ENCODE measurements at places on chromosomes 3 and 15.

DNA sequence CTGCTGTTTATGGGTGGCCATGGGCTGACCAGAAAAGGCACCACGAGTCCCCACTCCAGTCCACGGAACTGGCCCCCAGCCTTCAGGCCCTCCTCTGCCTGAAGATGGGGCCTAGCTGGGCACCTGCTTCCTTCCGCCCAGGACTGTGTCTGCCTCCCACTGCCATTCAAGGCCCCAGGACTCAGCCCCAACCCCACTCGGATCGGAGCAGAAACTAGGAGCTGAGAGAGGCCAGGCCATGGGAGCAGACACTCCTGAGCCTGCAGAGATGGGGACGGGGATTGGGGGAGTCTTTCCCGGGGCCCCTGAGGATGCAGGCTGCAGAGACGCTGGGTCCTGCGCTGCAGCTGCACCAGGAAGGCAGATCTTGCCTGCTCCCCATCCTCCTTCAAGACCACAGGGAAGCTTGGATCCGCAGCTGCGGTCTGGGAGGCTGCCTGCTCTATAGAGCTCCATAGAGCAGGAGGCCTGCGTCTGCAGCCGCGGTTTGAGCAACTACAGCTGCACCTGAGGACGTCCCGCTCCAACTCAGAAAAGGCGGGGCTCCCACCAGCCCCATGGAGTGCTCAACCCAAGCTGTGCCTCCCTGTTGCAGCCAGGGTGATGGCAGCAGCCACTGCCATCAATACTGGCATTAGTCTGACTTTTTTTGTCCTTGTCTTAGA is 383.9 kb upstream of the TMCO5A start:
- DNase-seq, result no peak

GRCh38 chr3:140500473-140500872 is 177.4 kb upstream of the TRIM42 start:
- DNase-seq, result no peak

- no peak for DNase-seq
These were observed 33.7 kb upstream of the ZNF445 start for GRCh38 chr3:44511238-44511566.

GRCh38 chr3:57179580-57180410 is 14.6 kb upstream of the IL17RD start:
- DNase-seq, result no peak

DNA sequence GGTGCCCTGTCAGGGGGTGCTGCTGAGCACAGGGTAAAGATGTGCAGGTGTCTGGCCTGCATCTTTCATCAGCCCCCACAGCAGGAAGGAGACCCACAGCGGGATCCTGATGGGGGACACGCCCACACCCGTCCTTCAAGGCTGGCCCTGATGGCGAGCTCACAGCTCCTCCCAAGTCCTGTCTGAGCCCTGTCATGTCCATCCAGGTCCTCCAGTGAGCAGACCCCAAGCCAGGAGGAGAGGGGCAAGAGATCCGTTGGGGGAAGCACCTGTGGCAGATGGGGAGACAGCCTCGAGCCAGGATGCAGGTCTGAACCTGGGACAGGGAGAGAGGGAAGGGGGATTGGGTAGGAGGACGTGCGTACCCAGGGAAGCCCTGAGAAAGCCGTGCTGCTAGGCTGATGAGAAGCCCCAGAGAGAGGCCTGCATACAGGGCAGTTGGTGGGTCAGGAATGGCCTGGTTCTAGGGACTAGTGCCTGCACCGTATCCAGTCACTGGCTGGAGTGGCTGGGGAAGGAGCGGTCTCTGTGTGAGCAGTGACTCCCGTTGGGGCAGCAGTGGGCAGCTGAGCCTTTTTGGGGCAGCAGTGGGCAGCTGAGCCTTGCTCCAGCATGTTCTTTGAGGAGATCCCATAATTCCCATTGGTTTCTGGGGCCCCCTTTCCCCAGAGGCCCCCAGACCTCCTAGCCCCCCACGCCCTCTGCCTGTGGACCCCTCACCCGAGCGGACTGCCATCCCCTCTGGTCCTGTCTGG is 133.3 kb upstream of the MEF2A start:
- DNase-seq, result no peak

DNA sequence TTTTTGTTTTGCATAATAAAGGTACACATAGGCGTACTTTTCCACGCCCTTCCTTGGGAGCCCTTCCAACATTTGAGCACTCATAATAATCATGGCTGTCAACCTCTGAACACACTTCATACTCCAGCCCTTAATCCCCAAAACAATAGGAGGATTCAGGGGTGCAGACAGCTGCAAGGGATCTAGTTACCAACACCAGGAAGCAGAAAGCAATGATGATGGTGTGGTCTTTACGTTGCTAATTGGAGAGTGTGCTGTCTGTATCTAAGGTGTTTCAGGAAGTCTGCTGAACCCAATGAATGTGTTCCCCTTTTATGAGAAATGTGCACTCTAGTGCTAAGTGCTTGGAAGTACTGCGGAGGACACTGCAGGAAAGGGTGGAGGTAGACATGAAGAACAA is 60.3 kb upstream of the PDZRN3 start:
- no peak for DNase-seq

- no peak for DNase-seq
These were observed 104.6 kb downstream of the ZIC4 start for GRCh38 chr3:147301781-147302180.

DNA sequence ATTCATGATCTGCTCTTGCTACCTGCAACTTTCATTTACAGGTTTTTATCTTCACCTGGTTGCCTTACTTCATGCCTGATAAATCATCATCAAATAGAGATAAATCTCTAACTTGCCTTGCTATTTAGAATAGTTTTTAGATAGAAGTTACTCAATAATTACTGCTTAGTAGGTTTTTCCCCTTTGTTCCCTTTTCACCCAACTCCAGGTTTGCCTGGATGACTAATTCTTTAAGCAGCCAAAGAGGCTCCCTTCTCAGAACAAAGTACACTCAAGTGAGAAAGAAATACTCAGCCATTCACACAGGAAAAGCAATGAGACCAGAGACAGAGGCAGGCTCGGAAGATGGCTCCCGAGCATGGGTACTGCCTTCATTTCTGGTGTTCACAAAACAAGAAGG is 268.1 kb upstream of the CRBN start:
- DNase-seq, result no peak

DNA sequence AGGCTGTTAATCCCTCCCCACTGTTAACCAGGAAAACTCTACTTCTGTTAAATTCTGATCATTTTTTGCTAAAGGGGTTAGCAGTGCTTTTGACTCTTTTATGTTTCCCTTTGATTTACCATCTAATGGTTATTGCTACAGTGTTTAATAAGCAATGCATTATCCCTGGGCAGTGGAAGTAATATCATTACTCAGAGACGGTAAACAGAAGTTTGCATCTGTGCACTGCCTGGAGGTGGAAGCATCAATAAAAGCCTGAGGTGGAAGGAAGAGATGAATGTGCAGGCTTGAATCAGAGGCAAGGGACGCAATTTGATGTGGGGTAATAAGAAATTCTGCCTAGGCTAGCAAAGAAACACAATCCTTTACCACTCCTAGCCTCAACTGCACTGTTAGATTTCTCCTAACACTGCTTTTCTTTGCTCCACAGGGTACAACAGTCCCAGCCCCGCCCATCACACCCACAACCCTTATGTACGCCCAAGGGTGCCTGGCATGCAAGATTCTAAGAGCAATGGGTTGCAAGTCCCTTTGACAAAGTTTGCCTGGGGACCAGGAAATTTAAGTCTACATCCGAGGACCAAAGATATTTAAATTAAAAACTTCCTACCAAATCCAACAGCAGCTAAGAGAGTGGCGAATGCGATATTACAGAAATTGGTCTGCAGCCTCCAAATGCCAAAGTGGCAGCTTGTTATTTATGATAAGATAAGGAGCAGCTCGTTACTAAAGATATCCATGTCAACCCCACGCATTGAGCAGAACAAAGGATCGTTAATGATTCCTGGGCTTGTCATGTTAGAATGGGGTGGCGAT is 261.4 kb downstream of the FHIT start:
- no peak for DNase-seq

DNA sequence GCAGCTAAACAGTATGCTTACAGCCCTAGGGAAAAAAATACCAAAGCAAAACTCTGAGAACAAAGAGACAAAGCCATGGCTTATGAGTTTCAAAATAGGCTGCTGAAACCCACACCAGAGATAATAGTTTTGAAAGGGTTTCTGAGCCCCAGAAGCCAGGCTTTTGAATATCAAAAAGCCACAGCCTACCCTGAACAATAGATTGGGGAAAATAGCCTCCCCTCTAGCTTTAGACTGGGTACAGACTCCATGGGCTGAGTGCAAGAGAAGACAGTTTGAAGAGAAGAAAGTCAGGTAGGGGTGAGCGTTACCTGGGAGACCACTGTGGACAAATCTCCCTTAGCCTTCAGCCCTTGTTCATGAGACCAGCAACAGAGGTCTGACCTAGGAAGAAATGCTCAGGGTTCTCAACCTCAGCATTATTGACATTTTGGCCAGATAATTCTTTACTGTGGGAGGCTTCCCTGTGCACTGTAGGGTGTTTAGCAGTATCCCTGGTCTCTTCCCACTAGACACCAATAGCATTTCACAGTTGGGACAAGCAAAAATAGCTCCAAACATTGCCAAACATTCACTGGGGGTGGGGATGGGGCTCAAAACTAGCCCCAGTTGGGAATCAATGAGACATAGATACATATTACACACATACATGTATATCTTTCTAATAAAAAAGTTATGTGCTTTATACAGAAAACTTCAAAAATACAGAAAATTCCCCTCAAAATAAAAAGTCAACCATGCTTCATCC is 11.6 kb upstream of the TAFA4 start:
- no peak for DNase-seq

GRCh38 chr15:98292442-98293240 is 332.1 kb downstream of the ARRDC4 start:
- peak; percentile 66 for DNase-seq

DNA sequence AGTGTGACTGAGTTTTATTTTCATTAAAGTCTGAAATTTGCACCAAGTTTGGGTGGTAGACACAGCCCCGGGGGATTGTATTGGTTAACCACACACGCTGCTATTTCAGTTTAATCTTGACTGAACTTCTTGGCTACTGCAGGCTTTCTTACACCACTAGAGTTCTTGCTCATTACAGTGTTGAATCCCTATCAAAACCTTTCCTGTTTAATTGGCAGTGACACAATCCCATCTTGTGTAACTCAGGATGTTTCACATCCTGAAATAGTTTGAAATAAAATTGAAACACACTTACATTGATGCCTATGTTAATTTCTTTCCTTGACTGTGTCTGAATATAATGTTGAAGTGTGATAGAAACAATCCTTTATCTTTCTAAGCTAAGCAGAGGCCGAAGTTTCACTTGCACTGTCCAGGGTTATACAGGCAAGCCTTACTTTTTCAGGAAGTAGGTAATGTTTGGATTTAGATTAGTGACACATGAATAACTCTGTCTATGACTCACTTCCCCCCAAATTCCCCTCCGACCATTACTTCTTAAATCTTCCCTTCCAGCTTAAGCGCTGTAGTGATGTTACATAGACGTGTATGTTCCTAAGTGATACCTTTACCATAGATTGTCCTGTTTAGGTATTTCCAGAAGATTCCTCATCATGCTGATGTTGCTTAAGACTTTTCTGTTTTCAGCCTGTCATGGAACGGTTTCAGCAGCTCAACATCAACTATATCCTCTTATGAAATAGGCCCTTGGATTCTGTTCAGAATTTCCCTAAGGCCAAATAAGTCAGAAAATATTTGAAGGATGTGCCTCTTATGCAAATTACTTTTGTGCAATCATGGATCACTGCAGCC is 16.8 kb downstream of the ATG7 start:
- DNase-seq, result peak; percentile 57

- DNase-seq, result no peak
These were observed 433 bp upstream of the MITF start for GRCh38 chr3:69738859-69739203.

GRCh38 chr15:58522391-58522790 is 90.6 kb downstream of the LIPC start:
- DNase-seq, result no peak

DNA sequence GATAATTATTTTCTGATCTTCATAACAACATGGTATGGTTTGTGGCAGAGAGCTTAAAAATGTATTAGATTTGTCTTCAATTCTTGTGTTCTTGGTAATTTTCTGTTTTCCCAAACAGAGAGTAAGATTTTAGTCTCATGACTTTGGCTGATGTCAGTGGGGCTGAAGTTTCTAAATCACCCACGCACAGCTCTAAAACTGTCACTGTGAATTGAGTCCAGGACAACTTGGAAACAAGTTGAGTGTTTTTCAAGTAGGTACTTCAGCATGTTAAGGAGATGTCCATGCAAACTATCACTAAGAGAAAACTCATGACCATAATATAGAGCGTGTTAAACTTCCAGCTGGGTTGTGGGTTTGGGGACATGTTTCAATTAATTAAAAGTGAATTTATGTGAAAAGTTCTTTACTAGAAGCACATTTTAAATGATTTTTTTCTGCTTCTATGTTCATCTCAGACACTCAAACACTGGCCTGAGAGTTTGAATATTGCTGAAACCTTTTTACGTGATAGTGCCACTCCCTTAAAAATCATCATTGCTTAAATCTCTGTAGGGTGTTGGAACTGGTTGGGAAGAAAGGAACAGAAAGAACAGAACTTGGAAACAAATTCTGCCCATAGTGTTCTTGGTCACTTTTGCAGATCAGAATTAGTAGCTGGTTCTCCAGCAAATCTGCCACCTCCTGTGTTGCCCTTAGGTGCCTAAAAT is 89.8 kb downstream of the KLHL25 start:
- peak; percentile 60 for DNase-seq

DNA sequence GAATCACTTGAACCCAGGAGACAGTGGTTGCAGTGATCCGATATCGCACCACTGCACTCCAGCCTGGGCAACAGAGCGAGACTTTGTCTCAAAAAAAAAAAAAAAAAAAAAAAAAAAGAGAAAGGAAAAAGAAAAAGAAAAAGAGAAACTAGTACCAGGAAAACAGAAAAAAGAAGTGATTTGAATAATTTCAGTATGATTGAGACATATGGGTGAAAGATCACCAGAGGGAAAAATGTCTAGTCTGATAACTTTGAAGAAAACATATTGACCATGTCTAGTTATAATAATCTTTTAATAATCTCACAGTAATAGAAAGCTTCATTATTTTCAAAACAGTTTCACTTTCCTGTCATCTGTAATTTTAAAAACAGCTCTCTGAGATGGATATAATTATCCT is 16.4 kb downstream of the TGFBR2 start:
- peak; percentile 23 for DNase-seq

Data from activated CD4-positive, alpha-beta T cell treated with anti-CD3 and anti-CD28 coated beads, Interleukin-10, Interleukin-2, amounts not matched to agents 100 ng/mL and 50 ng/mL, durations not matched to agents 16 hours and 8 hours (primary cell).